Ovary (tissue), 10 donors: ENCODE measurements at places on chromosomes 5 and 9.

DNA sequence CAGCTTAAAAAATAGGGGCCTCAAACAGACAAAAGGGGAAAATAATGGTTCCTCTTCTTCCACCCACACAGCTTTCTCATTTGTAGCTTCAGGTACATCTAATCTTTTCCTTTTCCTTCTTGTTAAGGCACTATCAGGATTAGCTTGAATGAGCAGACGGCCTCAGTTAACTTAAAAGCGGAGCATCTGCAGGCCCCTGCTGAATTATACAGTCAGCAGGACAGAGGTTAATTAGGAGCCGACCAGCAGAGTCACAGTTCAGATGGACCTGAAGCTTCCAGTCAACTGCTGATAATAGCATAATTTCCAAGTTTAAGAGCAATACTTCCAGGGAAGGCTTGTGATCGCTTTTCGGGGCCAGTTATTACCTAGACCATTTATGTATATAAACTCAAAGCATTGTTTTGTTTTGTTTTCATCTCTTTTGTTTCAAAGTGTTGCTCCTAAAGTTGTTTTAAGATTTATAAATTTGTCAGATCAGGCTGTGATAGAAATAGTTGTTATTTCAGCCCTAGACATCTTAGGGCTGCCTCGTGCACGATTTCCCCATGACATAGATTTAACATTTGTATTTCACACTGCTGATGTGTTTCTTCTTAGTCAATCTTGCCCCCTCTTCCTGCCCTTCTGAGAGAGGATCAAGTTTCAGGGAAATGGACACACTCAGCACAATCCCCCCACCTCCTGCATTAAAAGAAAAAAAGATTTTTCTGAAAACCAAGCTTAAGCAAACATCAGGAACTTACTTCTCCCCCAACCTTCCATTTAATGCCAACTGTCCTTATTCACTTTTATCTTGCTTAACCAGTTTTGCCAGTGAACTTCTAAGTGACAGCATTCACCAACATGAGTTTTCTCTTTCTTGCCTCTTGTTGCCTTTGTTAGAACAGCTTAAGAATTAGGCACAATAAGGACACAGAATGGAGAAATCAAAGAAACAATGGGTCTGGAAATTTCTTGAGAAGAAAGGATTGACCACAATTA is 449.8 kb downstream of the ARHGEF28 start:
- no peak for DNase-seq

DNA sequence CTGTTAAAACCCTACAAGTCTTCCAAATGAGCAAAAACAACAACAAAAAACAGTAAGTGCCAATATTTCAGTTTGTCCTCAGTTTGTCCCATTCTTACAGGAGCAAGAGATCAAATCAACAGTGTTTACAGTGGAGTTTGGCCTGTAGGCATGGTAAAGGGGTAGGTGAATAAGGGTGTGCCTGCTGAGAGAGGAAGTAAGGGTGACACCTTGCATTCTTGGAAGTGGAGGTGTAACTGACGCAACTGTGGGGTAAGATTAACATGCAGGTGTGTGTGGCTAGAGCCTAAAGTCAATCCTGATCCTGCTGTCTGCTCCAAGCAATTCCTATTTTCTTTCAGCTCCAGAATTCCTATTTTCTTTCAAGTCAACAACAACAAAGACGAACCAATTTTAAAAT is 43.4 kb downstream of the PFDN1 start:
- no peak for DNase-seq

DNA sequence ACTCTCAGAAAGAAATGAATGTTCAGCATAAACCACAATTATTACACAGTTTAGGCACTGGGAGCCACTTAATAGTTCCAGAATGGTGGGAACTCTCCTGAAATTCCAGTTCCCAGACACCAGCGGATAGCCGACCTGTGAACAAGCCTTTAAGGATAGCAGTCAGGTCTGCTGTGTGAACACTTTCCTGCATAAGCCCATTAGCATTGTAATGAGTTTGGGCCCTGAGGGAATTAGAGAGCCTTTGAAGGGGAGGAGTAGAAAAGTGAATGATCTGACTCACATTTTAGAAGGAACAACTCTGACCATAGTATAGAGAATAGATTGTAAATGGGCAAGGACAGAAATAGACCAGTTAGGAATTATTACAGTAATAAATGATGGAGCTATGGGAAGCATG is 189.1 kb downstream of the ADGRV1 start:
- no peak for DNase-seq

DNA sequence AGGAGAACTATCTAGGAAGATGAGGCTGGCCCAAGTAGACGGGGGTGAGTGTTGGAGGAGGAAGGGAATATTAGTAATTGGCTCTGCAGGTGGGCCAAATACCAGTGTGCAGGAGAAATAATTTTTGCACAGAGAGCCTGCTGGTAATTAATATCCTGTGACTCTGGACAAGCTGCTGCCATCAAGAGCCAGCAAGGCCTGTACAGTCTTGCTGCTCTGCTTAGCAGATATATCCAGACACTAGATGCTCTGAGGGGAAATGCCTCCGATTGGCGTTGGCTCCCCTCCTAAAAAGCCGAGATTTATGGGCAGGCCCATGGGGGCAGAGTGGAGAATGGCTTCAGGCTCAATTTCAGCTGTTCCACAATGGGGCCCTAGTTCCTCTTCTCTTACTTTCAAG is 29.6 kb upstream of the ASTN2 start:
- DNase-seq = no peak

DNA sequence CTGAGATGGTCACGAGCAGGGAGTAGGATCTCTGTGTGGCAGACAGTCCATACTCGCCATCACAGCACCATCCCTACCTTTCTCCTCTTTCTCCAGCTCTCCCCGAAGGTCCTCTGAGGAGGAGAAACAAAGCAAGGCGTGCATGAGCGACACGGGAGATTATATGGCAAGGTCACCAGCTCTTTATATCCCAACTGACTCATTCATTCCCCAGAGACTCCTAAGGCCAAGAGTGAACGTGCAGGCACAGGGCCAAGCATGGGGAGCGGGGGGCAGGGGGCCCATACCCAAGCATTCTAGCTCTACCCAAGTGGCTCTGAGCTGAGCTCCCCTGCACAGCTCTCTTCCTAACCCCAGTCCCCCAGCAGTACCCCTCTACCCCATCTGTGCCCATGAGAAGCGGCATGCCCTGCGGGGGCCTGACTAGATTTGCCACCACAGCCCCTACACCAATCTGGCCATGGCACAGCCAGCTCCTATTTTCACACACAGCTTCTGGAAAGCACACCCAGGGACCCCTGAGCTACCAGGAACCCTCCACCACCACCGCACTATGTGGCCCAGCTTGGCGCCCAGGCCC is 6.8 kb downstream of the TRIM7 start:
- DNase-seq = no peak

DNA sequence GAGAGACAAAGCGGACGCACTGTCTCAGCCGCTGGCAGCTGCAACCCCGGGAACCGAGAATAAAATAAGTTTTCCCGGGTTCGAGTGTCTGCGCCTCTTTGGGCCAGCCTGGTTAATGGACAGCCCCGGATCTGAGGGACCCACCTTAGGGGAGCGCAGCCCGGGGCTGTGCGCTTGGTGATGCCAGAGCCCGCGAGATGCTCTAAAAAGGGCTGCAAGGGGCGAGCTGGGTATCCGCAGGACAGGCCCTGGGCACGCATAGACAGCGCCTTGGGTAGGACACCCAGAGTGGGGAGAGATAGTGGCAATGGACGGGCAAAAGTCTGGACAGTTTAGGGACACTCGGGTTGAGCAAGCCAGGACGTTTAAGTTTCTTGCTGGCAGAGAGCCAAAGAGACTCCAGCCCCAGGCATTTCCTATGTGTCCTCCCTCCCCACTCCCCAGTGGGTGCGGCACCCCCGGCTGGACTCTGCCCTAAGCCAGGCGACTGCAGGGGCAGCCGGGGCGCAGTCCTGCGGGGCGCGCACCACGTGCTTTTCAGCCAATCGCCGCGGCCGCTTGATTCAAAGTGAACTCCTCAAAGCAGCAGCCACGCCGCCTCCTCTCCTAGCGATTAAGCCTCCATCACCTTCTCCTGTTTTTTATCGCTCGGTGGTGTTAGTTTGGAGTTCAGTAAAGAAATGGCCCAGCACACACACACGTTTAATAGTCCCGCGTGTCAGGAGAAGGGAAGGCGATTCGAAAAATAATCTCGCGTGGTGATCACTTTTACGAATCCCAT is 616 bp upstream of the ENC1 start:
- peak; percentile 82 for DNase-seq
